Mesendoderm (in vitro differentiated cells): ENCODE measurements at places on chromosomes 5 and 9.

DNA sequence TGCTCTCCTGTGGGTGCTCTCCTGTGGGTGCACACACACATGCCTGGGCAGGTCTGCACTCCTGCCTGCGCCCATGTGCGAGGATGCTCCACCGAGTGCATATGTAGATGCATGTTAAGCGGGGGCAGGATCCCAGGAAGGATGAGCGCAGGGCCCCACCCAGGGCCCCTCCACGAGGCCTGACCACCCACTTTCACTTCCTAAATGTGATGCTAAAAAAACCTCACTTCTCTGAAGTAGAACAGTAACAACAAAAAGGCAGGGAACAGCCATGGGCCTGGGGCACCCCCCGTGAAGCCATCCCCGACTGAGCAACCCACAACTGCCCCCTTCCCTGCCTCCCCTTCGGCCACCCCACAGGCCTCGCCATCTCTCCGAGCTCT lies 48.2 kb upstream of the SARDH start:
- DNase-seq: no peak

DNA sequence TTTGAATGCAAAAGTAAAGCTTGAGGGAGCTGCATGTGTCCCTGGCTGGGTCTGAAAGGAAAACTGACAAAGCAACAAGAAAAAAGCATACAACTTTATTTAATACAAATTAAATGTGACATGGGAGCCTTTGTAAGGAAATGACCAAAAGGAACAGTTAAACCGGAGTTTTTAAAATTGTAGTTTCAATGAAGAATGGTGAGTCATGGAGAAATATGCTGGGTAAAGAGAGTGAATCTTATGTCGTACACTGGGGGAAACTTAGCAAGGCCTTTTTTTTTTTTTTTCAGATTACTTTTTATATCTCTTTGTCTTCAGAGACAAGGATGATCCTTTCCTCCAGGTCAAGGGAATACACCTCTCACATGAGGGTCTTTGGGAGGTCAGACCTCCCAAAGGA lies 50.1 kb upstream of the FBXL17 start:
- no peak for DNase-seq

GRCh38 chr5:178788381-178789085 lies 58.1 kb upstream of the ZNF354A start:
- no peak for DNase-seq

DNA sequence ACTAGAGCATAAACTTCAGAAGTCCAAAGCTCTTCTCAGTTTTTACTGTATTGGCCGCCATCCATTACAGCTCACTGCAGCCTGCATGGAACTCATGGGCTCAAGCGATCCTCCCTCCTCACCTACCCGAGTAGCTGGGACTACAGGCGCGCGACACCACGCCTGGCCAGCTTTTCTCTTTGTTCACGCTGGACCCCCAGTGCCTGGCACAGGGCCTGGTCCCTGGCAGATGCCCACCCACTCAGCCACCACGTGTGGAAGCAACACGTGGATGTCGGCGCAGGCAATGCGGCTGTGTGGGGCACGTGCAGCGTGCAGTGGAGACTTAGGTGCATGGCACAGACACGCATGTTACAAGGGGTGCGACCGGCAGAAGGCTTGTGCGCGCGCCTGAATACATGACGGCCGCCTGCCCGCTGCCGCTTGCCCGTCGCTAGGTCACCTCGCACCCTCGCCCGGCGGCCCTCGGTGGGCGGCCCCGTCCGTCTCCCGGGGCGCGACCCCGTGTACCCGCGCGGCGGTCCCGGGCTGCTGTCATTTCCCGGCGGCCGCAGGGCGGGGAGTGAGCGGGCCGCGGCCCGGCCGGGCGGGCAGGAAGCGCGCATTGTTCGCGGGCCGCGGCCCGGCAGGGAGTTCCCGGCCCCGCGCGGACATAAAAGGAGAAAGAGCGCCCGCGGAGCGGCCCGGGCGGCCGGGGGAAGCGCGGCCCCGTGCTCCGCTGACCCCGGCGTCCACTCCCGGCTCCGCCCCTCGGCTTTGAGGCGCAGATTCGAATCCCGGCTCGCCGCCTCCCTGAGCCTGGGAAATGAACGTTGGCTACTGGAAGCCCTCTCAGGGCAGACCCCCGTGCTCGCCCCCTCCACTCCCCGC lies 24.1 kb upstream of the PTGS1 start:
- DNase-seq: peak; percentile 53

- DNase-seq: no peak
These were observed 27.9 kb downstream of the MCTP1 start for GRCh38 chr5:95256991-95257390.

DNA sequence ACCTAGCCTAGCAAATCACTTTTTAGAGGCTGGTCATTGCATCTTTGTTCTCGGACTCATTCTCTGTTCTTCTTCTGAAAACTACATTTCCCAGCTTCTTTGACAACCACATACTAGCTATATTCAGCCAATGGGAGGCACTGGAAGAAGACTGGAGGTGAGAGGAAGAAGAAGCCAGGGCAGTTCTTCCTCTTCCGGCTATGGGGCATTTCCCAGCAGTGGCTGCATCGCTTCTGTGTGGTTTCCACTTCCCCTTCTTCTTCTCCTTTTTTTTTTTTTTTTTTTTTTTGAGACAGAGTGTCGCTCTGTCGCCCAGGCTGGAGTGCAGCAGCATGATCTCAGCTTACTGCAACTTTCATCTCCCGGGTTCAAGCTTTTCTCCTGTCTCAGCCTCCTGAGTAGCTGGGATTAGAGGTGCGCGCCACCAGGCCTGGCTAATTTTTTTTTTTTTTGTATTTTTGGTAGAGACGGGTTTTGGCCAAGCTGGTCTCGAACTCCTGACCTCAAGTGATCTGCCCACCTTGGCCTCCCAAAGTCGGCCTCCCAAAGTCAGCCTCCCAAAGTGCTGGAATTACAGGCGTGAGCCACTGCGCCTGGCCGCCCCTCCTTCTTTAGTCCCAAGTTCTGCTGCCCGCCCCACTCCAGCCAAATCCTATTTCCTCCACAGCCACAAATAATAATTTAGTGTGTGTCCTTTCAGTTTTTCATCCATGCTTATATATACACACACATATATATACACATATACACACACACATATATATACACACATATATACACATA lies 6.9 kb upstream of the UBAP1 start:
- DNase-seq: no peak

GRCh38 chr5:3199962-3200755 lies 395.5 kb upstream of the IRX1 start:
- DNase-seq: peak; percentile 21

DNA sequence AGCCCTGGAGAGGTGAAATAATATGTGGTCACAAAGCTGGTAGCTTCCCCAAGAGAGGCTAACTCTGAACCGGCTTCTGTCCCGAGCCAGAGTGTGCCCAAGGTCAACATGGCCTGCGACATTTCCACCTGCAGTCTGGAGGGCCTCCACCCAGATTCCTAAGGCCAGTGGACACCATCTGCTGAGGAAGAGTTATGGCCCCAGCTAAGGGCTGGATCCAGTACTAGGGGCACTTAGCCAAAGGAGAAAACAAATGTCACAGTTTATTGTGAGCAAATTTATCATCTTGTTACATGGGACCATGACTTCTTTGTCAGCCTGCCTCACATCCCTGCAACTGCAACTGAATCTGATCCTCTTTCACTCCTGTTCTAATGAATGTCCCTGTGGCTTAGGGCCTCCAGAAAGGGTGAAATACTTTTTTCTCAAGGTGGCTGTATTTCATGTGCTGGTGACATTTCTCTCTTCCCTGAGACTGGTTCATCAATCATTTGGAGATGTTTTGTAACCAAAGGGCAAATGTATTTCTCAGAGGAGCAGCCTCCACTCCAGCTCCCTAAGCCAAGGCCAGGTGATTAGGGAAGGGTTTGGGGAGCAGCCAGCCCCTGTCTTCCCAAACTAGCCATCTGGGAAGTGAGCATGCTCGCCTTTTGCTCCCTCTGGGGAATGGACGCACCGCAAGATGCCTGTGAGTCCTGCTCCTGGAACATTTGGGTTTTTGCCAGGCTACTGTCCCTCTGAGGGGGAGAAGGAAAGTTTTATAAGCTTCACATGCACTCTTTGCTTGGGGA lies 148.3 kb downstream of the CMYA5 start:
- DNase-seq: no peak

- peak; percentile 66 for DNase-seq
These were observed 212.4 kb downstream of the GNA14 start for GRCh38 chr9:77435688-77436087.

DNA sequence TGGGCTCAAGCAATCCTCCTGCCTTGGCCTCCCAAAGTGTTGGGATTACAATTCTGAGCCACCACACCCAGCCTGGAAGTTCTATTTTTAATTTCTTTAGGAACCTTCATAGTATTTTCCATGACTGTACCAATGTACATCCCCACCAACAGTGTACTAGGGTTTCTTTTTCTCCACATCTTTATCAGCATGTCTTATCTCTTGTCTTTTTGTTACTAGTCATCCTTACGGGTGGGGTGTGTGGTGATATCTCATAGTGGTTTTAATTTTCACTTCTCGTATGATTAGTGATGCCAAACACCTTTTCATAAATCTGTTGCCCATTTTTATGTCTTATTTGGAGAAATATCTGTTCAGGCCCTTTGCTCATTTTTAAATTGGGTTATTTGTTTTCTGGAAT lies 123.0 kb upstream of the MEF2C start:
- DNase-seq: no peak

GRCh38 chr5:42811591-42812446 lies at the start of gene SELENOP:
Gene SELENOP (minus strand): TSS chr5:42811892. CDS start chr5:42808353, 3,539 bp downstream.
- DNase-seq: peak; percentile 87

GRCh38 chr9:1267581-1267980 lies 217.4 kb downstream of the DMRT2 start:
- no peak for DNase-seq

GRCh38 chr9:129022037-129022436 lies 6.1 kb downstream of the SH3GLB2 start:
- no peak for DNase-seq

- no peak for DNase-seq
These were observed 67.1 kb downstream of the SIL1 start for GRCh38 chr5:139131062-139131461.

DNA sequence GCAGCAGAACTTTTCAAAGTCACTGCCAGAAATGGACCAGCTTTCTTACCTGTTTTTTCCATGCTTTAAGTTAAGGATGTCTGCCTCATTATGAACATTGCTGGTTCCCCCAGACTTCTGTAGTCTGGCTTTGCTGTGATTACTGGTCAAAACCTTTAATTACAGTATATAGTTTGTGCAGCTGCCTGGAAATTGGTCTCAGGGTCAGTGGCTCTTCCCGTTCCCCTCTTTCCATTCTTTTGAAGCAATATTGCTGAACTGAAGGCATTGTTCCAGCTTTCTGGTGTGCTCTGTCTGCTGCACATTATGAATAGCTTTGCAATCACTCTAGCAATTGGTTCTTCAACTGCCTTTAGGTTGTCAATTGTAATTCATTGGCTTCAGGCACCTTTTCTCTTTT lies 206.5 kb downstream of the ARL15 start:
- DNase-seq: no peak

DNA sequence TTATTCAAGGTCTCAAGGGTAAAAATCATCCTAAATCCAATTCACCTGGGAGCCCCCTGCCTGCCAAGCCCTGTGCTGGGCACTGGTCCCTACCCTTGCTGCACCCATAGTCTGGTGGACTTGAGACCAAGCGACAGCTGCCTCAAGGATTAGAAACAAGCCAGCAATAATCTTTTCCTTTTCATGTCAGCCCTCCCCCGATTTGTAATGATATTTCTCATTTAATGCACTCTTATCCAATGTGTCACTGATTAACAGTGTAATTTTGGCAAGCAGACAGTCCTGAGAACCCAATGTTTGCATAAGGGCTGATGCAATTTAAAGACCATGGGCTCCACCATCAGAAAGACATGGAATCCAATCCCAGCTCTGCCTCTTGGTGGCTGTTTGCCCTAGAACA lies 108.9 kb downstream of the ACTL7B start:
- DNase-seq: no peak

DNA sequence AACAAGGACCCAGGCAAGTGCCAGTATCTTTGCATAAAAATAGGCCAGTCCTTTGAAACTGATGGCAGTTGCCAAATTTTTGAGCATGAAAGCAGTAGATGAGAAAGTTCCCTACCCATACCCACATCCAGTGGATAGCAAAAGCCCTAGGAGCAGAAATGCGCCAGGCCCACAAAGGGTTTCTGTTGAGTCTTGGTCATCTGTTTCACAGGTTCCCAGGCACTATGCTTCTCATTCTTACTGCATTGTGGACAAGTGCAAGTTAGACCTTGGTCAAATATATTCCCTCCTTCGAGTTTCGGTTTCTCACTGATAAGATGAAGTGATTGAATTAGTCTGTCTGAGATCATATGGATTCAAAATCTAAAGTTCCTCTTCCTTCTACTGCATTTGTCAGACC lies 152.3 kb downstream of the NR3C1 start:
- DNase-seq: no peak
